CD8-positive, alpha-beta memory T cell (primary cell): ENCODE measurements at places on chromosomes 4 and X.

- no peak for DNase-seq
These were observed 59.9 kb downstream of the TRIML1 start for GRCh38 chr4:188198982-188199792.

GRCh38 chrX:134580907-134581306 is 77.4 kb downstream of the PLAC1 start:
- no peak for DNase-seq

GRCh38 chr4:45350438-45350837 is 624.1 kb upstream of the GNPDA2 start:
- no peak for DNase-seq

GRCh38 chrX:139246295-139246694 is 284.2 kb upstream of the F9 start:
- DNase-seq = no peak

DNA sequence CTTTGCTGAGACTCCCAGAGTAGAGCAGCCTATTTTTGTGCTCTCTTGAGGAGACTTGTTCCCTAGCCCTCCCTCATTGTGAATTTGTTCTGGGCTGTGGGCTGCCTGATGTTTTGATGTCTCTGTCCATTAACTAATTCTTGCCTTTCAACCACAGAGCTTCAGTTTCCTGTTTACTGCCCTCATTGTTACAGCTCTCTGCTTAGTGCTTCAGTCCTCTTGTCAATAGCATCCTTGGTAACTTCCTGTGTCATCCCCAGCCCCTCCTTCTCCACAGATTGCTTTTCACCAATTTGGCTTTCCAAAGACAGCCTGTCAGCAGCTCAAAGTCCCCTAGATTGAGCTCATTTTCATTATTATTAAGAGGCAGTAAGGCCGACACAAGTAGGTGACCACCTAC is 69.9 kb downstream of the COX7B2 start:
- no peak for DNase-seq

GRCh38 chrX:68299898-68300297 is 133.4 kb downstream of the OPHN1 start:
- DNase-seq = no peak

DNA sequence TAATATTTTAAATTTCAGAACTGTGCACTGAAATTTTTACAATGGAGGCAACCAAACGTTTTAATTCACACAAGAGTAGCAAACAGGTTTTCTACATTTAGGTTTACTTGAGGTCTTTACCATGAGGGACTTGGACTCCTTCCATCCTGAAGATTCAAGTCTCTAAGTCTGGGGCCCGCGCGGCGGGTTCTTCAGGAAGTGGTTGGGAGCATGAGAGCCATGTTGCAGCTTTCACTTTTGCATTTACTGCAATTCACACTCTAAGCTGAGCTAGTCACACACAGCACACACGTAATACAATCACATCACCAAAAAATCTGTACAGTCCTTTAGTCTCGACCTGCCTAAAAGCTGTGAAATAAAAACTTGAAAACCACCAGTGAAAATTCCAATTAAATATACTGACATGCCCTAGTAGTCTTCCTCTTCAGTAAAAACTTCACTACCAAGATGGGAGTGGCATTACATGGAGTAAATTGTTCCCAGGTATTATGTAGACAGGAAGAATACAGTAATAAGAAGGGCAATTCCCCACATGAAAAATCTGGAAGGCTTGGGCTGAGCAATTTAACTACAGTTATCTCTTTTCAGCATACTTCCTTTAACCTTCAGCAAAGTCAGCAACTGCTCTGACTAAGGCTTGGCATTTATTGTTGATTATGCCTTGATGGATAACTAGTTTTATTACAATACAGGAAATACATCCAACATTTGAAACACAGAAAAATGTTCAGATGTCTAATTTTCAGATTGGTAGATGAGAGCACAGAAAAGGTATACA is 571.1 kb upstream of the DIPK2B start:
- peak; percentile 78 for DNase-seq

DNA sequence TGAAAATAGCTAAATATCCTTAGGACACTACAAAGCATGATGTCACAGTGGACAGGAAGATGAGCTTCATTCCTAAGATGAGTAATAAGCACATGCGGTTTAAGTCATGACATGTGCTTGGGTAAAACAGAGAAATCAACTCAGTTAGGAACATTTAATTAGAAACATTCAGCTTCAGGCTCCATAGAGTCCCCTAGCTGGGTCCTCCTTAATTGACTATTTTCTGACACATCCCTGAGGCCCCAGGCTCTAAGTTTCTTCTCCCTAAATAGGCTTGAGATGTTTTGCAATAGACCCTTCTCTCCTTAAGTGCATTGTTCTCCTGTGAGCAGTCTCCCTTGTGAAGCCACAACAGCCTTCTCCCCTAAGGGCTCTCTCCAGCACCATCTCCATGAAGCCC is 70.4 kb upstream of the ANXA3 start:
- no peak for DNase-seq

DNA sequence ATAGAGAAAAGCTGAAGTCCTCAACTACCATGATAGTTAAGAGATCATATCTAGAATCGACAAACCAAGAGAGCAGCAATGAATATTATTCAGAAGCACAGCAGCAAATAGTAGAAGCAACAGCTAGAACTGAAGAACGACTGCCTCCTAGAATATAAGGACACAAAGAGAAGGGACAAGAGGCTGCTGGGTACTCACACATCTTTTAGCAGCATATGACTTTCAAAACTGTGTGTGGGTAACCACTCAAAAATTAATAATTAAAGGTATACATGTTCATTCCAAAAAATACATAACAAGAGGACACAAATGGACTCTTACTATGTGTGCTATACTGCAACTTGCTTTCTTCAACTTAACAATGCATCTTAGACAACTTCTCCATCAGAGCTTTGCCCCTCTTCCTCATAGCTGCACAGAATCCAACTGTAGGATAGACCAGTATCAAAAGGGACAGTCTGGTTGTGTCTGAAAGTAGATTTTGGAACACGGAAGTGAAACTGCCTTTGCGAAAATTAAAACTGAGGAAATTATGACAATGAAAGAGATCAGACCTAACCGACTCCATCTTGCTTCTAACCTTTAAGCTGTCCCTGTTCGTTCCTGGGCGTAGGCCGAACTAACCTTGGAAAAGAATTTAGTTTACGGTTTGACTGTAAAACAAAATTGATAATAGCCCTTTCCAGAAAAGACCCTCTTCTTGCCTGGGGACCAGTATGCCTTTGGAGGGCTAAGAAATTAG is 125.7 kb downstream of the SH3KBP1 start:
- no peak for DNase-seq

- no peak for DNase-seq
These were observed 57.7 kb upstream of the SLC7A11 start for GRCh38 chr4:138299881-138300280.

DNA sequence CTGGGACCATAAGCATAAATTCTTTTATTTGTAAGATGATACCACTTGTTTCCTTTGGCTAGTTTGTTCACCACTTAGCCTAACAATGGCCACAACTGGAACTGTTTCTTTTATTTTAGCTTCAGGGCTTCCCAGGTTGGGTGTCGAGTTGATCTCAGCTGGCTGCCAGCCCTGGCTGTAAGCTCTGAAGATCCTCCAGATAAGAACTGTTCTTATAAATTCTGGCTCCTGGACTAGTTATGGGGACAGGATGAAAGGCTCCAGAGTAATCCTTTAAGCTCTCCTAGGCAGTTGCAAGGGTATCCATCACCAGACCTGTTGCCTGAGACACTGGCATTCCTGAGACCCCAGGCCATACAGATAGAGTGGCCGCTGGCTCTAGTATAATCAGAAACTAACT is 129.4 kb upstream of the ACSL4 start:
- no peak for DNase-seq

GRCh38 chr4:96035727-96036126 is 195.8 kb downstream of the PDHA2 start:
- DNase-seq = no peak

GRCh38 chr4:110666030-110666429 is 43.2 kb upstream of the PITX2 start:
- DNase-seq = no peak

- no peak for DNase-seq
These were observed 64.6 kb upstream of the TRPC5 start for GRCh38 chrX:112147206-112147605.

GRCh38 chr4:104747635-104748034 is 252.9 kb upstream of the CXXC4 start:
- no peak for DNase-seq

GRCh38 chr4:158065176-158065575 is 107.6 kb downstream of the GASK1B start:
- DNase-seq = no peak

- no peak for DNase-seq
These were observed 6.4 kb upstream of the RHOH start for GRCh38 chr4:40190465-40190864.

DNA sequence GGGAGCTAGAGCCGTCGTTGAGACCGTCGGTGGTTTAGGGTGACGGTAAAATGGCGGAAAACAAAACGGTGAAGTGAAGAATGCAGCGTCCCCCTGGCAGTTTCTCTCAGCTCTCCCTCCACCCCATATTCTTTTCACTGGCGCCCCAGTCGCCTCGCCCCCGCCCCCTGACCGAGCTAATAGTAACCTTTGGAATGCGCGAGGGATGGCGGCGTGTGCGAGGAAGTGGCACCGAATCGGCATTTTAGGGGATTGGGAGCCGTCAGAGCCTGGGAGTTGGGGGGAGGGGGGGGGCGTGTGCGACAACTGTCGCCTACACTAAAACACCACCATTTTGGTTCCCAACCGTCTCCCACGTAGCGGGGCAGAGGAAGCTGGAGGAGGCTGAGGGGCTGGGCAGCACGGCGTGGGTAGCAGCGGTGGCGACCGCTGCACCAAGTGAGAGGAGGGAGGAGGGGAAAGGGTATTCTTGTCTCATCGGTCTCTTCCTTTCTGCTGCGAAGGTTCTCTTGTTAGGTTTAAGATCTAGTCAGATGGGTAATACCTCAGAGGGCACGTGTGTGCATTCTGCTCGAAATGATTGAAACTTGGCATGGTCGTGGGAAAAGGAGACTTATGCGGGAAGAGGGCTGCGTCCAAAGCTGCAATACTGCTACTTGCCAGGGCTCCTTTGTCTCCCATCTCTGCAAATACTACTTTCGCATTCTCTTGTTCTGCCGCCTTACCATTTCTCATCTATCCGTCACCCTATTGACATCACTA is 840 bp downstream of the ZNF711 start:
- no peak for DNase-seq

DNA sequence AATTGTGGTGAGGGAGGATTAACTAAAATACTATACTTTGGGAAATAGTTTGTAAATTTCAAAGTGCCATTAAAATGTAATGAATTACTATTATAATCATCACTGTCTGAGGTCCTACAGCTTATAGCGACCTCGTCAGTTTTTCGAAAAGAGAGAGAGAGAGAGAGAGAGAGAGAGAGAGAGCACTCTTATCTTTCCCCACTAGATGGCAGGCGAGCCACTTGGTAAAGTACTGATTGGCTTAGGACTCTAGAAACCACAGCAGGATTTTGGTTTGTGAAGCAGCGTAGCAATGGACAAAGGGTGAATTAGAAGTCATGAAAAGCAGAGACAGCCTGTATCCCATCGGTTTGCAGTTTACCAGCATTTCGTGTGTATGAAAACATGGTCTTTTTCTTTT is 52.5 kb downstream of the LINC00632 start:
- DNase-seq = peak; percentile 1

- DNase-seq = no peak
These were observed 168.2 kb downstream of the COL25A1 start for GRCh38 chr4:109134268-109134667.

DNA sequence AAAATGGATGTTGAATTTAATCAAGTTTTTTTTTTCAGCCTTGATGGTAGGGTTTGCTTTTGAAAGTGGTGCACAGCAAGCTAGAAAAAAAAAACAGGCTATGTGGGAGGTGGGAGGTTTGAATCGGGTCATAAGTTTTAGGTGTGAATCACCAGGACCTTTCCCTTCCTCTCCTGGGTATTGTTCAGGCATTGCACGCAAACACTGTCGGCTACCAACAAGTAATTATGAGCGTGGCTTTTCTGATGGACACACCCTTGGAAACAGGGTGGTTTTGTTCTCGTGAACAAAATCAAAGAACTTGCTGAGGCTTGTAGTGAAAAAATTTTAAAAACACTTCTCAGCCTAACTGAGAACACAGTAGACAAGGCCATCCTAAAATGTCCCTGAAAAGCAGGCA is 18.1 kb downstream of the PIR start:
- no peak for DNase-seq

DNA sequence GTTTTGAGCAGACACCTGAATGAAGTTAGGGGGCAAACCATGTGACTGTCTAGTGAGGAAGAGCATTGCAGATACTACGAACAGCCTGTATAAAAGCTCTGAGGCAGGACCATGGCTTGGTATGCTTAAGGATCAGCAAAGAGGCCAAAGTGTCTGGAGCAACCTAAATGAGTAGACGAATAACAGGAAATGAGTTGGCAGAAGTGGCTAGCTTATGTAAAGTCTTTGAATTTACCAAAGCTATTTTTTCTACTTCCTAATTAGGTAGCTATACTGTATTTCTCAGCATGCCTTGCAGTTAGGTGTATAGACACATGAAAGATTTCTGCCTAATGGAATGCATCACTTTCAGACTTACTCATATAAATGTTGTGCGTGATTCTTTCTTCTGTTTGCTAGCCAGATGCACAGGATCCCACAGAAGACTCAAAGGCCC is 9.3 kb upstream of the GPRIN3 start:
- peak; percentile 38 for DNase-seq

- no peak for DNase-seq
These were observed 39.6 kb downstream of the HTRA3 start for GRCh38 chr4:8308856-8309771.

DNA sequence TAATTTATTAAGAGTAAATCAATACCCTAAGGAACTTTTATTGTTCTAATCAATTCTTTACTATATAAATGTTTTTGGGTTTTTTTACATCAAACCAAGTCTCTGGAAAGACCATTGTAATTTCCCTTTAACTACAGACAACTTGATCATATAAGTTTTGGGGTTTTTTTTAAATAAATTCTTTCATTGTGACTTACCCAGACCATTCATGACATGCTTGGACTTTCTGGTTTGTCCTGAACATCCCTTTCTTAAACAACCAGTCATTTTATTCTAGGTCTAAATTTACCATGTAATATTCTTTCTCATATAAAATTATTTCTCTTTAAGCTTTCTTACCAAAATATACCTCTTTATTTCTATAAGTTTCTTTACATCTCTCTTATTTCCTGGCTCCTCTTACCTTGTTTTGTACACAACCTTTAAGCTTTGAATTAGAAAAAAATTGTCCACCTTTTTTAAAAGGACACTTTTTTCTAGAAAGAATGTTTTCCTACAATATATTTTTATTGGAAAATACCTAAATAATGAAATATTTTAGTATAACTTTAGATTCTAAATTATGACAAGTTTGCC is 8.4 kb downstream of the CNGA1 start:
- DNase-seq = no peak

- no peak for DNase-seq
These were observed 42.4 kb upstream of the SLC2A9 start for GRCh38 chr4:10063544-10064300.
